KBM-7 (cell line): ENCODE measurements at places on chromosomes 2 and 18.
A peak's percentile ranks its signal among the peaks of the same experiment; 100 is the strongest.

- DNase-seq, result no peak
Observed at GRCh38 chr18:63159590-63159989, 160.0 kb downstream of the BCL2 start.

DNA sequence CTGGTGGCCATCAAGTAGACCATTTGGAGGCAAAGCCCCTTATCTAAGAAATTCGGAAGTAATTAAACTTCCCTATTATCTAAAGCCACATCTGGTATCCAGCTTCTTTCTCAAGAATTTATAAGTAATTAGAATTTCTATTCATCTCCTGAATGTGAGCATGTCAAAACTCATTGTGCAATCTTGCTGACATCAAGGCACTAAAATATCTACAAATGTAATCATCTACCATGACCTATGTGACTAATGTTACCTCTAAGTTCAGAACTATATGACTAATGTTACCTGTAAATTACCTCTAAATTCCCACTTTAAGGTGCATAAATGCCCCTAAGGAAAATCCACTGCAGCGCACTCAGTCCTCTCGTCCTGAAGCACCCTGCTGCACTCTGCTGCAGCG, 773.0 kb downstream of the CPS1 start:
- no peak for DNase-seq

GRCh38 chr2:66170744-66171330, 264.1 kb upstream of the MEIS1 start:
- DNase-seq, result no peak

DNA sequence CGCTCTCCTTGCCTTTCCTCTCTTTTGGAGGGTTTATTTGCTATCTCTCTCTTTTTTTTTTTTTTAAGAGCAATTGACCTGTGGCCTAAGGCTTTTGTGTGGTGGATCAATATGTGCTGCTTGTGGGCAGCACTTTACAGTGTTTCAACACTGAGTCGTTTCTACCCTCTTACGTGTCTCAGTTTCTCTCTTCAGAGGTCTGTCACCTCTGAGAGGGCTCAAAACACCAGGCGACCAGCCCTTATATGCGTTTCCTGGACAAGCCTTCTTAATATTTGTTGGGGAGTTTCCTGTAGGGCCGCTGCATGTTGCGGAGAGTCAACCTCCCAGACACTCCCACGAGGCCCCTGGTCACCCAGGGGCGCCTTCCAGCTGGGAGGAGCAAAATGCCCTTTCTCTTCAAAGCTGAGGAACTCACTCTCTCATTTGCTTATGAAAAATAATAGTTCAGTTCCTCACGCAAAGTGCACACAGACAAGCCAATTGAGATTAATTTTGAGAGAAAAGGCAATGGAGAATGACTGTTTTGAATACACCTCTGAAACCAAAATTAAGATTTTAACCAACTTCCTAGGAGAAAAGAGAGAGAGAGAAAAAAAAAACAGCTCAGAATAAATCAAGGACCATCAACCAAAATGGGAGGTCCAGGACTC, 96.3 kb upstream of the B3GNT2 start:
- DNase-seq, result peak; percentile 68

DNA sequence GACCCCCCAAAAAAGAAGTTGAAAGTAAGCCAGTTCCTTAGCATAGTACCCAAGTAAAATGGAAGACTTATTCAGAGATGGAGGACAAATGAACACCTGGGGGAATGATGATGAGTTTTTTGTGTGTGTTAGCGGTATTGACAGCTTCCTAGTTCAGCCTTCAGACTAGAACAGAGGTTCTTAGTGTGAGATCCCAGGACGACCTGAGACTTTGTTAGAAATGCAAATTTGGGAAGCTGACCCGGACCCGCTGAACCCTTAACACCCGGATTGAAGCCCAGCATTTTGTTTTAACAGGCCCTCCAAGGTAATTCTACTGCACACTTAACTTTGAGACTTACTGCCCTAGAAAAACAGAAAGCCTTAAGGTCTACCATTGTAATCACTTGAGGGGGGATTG, 20.3 kb downstream of the SPOPL start:
- DNase-seq, result no peak

GRCh38 chr2:59604123-59604522, 949.3 kb downstream of the BCL11A start:
- no peak for DNase-seq

DNA sequence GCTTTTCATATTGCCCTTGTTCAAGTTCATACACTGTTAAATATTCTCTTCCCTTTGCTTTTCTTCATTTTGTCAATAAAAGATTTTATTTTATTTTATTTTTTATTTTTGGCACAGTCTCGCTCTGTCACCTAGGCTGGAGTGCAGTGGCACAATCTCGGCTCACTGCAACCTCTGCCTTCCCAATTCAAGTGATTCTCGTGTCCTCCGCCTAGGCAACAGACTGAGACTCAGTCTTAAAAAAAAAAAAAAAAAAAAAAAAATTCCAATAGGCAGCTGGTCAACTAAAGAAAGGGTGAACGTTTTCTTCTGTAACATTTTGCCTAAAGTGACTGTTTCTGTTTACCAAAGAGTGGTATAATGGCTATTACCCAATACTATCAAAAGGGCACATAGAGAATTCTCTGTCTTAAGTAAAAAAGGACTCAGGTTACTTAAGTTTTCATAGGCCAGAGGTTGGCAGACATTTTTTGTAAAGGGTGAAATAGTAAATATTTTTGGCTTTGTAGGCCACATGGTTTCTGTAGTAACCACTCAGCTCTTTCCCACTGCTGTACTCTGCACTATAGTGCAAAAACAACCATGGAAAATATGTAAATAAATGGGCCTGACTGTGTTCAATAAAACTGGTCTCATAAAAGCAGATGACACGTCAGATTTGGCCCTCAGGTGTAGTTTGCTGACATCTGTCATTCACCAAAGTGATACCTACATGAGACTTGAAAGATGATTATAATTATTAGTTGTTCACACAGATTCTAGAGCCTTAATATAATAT, 113.4 kb downstream of the MIB1 start:
- DNase-seq, result no peak

GRCh38 chr2:236643480-236643879, 73.9 kb downstream of the ACKR3 start:
- DNase-seq, result no peak

- no peak for DNase-seq
Observed at GRCh38 chr18:50973367-50974126, 5.7 kb downstream of the ELAC1 start.

DNA sequence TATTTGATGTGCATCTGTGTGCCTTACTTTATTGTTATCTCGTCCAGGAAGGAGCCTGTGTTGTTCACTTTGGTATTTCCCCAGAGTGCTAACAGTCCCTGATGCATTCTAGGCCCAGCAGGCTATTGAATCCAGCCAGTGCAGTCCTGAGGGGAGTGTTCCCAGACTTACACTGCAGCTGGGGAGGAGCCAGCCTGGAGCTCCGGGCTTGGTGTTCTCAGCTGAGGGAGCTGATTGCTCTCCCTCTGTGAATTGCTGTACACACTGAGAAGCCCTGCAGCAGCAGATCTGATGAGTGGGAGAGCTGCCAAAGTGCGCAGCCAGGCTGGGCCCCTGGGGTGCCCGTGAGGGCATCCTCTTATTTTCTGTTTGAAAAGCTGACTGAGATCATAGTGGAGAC, 159.2 kb downstream of the GALNT3 start:
- no peak for DNase-seq

DNA sequence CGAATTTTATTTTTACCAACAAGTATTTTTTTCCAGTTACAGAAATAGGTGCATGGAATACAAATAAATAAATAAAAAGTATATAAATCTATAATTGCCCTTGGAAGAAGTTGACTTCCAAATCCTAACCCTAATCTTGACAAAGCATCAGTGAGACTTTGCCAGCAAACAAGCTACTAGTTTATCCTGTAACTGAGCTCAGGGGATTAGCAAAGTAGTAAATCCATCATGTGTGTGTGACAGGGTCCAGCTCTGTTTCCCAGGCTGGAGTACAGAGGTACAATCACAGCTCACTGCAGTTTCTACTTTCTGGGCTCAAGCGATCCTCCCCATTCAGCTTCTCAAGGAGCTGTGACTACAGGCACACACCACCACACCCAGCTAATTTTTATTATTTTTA, 948.0 kb upstream of the CNTNAP5 start:
- no peak for DNase-seq

- peak; percentile 45 for DNase-seq
Observed at GRCh38 chr18:8982416-8983183, 119.9 kb upstream of the NDUFV2 start.

GRCh38 chr18:73201940-73202339, 334.2 kb upstream of the NETO1 start:
- no peak for DNase-seq

- DNase-seq, result no peak
Observed at GRCh38 chr18:13587937-13588336, 138.4 kb downstream of the FAM210A start.

- no peak for DNase-seq
Observed at GRCh38 chr2:106749823-106750222, 136.1 kb downstream of the ST6GAL2 start.

DNA sequence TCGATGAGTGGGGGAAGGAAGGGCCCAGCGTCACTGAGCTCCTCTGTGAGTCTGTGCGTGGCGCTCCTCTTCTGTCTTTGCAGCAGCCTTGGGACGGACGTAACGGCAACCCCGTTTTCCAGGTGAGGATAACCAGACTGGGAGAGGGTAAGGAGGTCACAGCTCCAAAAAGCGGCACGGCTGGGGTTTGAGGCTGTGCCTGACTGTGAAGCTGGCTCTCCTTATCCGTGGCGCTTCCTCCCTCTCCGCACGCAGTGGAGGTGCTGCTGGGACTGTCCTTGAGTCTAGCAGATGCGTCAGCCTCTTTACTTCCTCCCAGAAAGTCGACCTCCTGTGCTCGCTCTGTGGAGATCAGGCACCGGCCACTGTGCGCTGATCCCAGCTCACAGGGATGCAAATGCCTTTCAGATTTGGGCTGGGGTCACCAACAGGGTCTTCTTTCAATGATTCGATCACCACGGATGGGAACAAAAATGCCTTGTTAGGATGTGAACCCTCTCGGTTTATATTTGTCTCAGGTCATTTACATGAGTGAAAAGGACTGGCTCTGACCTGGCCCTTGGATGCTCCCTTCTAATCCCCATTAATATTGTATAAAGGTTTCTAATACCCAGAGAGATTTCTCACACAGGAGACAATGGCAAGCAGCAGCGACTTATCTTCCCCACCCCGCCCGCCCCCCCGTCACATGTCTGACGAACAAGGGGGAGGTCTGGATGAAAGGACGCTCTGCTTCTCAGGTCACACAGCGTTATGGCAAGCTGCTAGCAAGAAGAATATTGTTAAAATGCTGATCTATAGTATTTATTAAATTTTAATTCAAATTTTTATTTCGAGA, 30.1 kb upstream of the E2F6 start:
- DNase-seq, result no peak

GRCh38 chr2:176085861-176086771, 2.4 kb upstream of the EVX2 start:
- peak; percentile 50 for DNase-seq

DNA sequence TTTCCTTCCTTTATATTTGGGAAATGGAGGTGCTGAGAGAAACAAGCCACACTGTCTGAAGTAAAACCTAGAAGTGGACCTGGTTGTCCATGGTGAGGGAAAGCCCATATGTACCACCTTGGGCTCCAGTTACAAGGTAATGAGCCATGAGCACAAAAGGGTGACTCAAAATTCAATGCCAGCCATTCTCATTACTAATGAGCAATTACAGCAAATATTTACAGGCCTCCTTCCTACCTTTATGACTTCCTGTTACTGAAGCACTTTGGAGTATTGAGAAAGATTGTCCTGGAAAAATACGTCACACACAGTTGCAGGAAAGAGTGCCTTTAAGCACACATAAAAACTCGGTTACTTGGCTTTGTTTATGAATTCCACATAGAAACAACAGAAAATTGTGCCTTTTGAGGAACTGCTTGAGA, 9.1 kb downstream of the EPAS1 start:
- no peak for DNase-seq
